ENCODE measurements at places on chromosomes 16 and 17.

- peak; percentile 68 for DNase-seq
Measured at GRCh38 chr17:20852239-20852989, 190.4 kb downstream of the USP22 start.

GRCh38 chr17:20122254-20122879, 113.2 kb downstream of the SPECC1 start:
- DNase-seq: no peak

DNA sequence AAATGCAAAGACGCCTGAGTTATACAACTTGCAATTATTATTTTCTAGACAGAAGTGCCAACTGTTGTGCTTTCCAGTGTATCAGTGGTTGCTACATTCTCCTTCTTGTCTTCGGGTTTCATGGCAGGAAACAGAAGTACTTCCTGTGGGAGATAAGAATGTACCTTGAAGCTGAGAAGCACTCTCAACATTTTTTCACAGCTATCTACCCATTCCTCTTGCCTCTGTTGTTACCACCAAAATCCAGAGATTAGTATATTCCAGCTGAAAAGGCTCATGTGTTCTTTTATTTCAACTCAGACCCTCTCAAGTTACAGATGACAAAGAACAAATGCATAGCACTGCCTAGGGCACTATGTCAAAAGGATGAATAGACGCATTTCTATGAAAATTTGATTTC, 4.8 kb upstream of the ADAT1 start:
- no peak for DNase-seq

- DNase-seq: peak; percentile 22
Measured at GRCh38 chr16:56632156-56632847, at the start of gene MT1M. TSS of gene MT1M (plus strand) at chr16:56632659. CDS start at chr16:56632732, 73 bp downstream.

DNA sequence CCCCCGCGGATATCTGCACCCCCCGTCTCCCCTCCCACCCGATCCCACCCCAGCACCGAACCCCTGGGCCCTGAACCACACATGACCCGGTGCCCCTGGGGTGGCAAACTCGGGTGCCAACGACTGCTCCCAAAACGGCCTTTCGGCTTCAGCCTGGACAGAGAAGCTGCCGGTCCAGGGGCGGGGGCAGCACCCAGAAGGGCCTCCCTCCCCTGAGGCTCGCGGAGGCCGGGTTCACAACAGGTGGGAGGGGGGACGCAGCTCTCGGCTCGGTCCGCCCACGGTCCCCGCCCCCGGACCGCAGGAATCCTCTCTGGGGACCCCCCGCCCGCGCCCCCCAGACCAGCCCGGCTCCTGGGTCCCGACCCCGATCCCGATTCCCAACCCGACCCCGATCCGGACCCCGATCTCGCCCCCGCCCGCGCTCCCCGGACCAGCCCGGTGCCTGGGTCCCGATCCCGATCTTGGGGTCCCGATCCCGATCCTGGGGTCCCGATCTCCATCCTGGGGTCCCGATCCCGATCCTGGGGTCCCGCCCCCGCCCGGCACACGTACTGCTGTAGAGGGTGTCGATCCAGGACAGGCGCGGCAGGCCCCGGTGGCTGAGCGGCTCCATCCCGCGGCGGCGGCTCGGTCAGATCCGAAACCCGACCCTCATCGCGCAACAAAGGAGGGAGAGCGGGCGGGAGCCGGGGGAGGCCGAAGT, 516 bp downstream of the ABR start:
- no peak for DNase-seq

GRCh38 chr16:76650582-76650981, 373.4 kb downstream of the CNTNAP4 start:
- DNase-seq: no peak

- DNase-seq: no peak
Measured at GRCh38 chr17:68248199-68248825, 469 bp downstream of the AMZ2 start.

DNA sequence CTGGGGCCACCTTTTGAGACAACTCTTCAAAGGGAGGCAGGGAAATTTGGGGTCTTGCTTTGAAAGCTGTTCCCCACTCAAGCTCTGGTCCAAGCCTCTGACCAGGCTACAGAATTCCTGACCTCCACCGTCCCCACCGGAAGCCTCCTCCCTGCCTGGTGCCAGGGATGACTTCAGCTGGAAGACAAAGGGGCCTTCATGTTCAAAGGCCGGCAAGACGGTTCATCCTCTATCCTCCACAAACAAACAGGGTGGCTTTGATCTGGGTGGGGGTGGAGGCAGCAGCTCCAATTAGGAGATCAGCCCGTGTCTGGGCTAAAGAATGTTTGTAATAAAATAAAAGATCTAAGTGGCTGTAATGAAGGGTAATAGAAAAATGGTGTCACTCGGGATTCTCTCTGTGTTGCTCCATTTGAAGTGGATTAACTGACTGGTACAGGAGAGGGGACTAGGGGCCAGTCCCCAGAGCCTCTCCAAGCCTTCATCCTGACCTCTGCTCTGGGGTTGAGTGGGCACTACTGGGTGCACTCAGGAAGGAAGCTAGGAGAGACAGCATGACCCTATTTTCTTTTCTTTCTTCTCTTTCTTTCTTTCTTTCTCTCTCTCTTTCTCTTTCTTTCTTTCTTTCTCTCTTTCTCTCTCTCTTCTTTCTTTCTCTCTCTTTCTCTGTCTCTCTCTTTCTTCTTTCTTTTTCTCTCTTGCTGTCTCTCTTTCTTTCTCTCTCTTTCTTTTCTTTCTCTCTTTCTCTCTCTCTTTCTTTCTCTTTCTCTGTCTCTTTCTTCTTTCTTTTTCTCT, 27.5 kb upstream of the NKD1 start:
- DNase-seq: no peak

- no peak for DNase-seq
Measured at GRCh38 chr16:70496513-70496912, 26.8 kb downstream of the COG4 start.

DNA sequence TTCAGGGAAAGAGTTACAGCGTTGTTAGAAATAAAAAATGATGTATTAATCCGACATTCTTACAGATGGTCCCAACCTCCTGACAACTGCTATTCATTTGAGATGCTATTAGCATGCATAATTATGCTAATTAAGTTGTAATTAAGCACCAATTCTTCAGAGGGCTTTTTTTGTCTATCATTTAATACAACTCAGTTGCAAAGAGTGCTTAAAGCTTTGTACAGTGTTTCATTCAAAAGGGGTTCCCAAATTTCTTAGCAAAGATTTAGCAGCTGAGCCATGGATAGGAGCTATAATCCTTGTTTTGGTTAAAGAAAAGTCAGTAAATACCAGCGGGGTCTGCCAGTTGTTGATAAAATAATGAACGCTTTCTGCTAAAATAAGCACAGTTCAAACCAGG, 150.7 kb upstream of the DYNLRB2 start:
- DNase-seq: no peak

- DNase-seq: no peak
Measured at GRCh38 chr16:26721290-26721689, 345.4 kb upstream of the C16orf82 start.

GRCh38 chr17:74646231-74646630, 22.7 kb upstream of the CD300E start:
- DNase-seq: no peak

DNA sequence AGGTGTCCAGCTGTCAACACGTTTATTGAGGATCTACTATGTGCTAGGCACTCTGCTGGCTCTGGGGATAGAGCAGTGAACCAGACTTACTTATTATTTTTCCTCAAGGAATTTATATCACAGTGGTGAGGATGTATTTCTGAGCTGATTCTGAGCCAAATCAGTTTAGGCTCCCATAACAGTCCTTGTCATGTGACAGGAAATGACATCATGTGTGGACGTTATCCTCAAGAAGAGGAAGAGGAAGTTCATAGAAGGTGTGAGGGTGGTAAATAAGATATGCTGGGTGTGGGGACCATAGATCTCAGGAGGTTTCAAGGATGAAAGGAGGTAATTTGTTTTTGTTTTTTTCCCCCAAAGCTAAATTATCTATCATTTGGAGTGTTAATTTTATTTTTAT, 873.5 kb upstream of the EEF2KMT start:
- DNase-seq: no peak

GRCh38 chr16:64280317-64280716, 841.5 kb downstream of the CDH11 start:
- no peak for DNase-seq

GRCh38 chr16:77330332-77331042, 104.3 kb downstream of the ADAMTS18 start:
- DNase-seq: no peak

DNA sequence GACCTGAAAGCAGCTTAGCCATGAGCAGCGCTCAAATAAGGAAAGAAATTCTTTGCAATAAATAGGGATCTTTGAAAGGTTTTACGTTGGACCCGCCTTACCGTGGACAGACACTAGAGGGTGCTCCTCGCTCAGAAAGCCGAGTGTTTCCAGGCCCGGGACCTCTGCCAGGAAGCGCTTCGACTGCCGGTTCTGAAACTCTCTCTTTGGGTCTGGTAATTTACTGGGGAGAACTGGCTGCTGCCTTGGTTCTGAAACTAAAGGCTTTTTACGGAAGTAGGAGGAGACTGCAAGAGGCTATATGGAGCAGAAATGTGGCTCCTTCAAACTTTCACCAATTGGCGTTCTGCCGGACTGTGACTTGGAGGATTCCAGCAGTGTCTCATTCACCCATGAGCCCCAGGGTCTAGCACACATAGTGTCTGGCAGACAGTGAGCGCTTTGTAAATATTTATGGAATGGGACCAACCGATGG, 45.6 kb upstream of the HOXB9 start:
- DNase-seq: peak; percentile 69

DNA sequence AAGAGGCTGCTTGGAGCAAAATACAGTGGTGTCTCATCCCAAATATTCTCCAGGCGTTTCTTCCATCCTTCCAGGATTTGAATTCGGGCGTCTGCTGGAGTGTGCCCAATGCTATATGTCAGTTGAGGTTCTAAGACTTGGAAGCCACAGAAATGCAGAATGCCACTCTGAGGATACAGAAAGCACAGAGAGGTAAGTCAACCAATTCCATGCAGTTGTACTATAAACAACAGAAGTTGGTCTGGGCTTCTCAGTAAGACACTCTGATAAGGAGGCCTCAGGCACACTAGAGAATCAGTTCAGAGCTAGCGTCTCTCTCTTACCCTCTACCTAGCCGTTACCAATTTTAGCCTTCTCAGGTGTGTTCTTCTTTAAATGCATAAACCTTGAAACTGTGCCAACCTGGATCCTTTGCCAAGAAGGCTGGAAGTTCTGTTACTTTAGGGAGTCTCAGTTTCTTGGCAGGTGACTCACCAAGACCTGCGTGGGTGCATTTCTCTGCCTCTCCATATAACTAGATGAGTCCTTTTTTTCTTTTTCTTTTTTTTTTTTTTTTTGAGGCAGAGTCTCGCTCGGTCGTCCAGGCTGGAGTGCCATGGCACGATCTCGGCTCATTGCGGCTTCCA, 15.1 kb downstream of the NQO1 start:
- no peak for DNase-seq

DNA sequence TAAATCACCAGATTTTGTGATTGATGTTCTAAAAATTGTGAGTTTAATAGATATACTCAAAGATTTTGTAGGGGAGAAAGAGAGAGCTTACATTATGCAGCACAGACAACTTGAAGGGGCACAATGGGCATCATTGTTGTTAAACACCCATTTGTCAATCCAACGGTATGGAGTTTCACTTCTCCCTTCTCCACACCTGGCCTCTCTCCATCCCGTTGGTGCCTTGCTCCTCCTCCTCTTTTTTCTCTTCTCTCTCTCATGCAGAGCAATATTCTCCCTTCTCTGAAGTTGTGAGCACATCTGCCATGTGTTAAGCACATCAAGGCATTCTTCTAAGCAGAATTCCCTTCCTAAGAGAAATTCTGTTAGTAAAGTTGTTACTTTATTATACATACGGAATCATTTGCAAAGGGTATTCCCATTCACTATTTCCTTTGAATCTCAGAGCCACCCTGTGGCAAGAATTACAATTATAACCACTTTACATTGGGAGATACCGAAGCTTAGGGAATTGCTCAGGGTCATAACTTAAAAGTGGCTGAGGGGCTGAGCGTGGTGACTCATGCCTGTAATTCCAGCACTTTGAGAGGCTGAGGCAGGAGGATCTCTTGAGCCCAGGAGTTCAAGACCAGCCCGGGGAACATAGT, 40.5 kb upstream of the SKAP1 start:
- DNase-seq: peak; percentile 48

GRCh38 chr17:76075364-76076145, 974 bp downstream of the GALR2 start:
- no peak for DNase-seq

- peak; percentile 6 for DNase-seq
Measured at GRCh38 chr17:59893676-59894100, 767 bp downstream of the RPS6KB1 start.

Data from brain (organoid and tissue), 16 donors.